ENCODE measurements at places on chromosomes 1 and 21.

DNA sequence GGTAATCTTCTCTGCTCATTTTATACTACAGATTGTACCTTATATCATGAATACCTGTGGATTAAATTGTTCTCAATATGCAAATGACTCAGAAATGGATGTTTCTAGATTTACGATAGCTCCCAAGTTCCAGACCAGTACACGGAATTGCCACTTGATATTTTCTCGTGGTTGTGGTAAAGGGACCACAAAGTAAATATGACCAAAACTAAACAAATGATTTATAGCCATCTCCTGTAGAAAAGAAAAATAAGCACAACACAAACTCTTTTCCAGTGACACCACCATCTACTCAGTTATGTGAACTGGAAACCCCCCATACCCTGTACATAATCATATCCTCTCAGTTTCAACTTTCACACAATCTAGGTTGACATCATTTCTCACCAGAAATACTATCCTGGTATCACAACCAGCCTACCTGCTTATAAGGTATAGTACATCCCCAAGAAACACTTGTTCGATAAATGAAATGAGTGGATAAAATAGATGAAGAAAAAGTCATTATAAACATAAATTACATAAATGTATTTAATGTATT is 172.3 kb downstream of the ADGRL4 start:
- DNase-seq, result no peak

GRCh38 chr1:62599044-62599443 is 1.7 kb downstream of the ANGPTL3 start:
- DNase-seq, result no peak

DNA sequence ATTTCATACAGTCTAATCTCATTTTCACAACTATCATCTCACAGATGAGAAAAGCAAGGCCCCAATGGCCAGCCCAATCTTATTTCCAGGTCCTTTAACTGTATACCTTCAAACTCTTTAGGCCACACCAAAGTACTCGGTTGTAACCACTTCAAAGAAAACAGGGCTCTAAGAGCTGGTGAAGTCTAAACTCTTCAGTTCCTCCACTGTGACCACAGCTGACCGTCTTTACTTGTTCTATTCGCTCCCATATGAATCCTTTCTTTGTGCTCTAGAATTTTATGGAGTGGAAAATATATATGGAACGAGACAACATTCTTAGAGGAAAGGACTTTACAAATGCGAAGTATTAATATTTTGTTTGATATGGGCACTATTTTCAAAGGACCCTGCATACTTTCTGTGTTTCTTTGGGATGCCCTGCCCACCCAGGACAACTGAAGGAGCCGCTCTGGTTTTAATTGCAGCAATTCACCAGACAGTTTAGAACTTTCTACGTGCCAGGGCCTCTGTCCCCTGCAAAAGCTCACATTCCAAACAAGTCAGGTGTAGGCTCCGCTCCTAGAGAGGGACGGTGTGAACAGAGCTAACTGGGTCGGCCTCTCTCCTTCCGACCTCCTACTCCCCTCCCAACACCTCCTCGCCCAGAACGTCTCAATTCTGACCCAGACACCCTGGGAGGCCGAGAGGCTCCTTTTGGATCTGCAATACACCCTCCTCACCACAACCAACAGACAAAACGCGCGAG is 15.7 kb downstream of the IER5 start:
- peak; percentile 46 for DNase-seq

- DNase-seq, result peak; percentile 81
Observed at GRCh38 chr1:18618546-18619466, 11.8 kb upstream of the PAX7 start.

DNA sequence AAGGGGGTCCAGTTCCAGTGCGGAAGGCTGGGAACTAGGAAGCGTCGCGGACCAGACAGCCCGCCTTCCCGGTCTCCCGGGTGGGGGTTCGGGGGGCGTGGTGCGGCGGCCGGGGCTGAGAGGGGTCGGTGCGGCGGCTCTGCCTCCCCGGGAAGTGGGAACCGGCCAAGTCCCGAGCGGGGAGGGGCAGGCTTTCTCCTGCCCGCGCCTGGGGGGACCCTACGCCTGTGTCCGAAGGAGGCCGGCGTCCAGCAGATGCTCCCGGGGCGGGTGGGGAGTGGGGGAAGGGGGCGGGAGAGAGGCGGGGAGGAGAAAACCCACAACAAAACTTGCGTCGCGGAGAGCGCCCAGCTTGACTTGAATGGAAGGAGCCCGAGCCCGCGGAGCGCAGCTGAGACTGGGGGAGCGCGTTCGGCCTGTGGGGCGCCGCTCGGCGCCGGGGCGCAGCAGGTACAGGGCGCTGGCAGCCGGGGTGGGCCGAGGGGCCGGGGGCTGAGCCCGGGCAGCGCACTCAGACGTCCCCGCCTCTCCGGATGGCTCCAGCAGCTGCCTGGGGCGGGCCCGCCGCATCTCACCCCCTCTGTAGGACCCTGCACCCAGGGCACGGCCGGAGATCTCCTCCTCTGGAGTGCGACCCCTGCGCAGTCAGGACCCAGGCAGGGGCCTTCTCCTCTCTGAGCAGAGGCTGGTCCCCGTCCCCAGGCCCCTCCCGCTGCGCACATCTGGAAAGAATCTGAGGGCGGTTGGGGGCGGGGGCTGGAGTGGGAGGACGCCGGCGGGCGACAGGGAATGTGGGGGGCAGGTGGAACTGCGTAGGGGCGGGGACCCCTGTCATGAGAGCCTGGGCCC is at the start of gene PODN:
Gene PODN (plus strand): TSS at position 355 of the 849 bp plus-strand sequence. CDS start 7,643 bp downstream, outside the sequence.
- DNase-seq, result no peak

- DNase-seq, result no peak
Observed at GRCh38 chr1:232861107-232861506, 55.9 kb downstream of the MAP10 start.

DNA sequence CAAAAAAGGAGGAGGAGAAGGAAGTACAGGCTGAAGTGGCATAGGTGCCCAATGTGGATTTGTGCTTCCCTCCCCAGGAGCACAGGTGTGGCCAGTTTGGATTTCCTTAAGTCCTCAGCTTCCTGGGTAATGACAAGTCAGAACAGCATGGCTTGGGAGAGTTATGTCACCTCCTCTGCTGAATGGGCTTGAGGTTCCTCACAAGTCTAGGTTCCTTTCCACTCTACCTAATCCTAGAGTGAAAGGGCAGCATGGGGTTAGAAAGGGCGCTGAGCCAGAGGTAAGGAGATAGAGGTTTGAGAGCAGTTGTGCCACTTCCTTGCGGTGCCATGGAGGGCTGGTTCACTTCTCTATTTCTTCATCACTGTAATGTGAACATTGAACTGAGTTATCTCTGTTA is 35.5 kb upstream of the IL20 start:
- DNase-seq, result no peak

DNA sequence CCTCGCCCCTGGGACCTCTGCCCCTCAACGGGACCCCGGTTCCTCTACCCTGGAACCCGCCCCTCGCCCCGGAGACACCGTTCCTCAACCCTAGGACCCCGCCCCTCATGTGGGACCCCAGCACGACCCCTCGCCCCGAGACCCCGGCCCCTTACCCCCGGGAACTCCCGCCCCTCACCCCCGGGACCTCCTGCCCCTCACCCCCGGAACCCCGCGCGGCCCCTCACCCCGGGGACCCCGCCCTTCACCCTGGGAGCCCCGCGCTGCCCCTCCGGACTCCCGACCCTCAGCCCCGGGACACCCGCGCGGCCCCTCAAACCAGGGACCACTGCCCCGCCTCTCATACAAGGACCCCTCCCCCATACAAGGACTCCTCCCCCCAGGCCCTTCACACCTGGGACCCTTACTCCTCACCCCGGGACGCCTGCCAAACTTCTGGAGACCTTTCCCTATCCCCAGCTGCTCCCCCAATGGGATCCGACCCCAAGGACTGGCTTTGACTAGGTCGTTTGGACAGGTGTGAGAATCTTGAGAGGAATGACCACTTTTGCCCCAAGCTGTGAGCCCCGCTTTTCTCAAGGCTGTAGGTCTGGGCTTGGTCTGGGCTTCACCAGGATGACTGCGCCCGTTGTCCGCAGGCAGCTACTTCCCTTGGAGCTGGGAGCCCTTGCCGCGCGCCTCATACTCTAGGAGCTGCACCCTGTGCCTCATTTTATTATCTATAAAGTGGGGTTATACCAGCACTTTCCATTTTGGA is 843 bp downstream of the DIP2A start:
- DNase-seq, result peak; percentile 26

DNA sequence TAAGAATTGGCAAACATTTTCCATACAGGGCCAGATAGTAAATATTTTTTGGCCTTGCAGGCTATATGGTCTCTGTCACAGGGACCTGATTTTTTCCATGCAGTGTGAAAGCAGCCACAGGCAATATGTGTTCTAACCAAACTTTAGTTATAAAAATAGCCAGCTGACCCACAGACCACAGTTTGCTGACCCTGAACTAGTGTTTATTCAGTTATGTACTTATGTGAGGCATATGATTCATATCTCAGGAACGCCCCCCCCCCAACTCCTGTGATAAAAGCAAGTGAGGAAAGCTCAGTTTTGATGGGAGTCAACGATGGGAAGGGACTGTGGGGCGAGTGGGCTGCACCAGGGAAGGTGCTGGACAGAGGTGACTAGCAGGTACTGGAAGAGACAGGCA is 80.1 kb downstream of the HMGB4 start:
- DNase-seq, result peak; percentile 52

- no peak for DNase-seq
Observed at GRCh38 chr1:59683197-59683596, 131.6 kb upstream of the HOOK1 start.

- DNase-seq, result no peak
Observed at GRCh38 chr1:246784621-246785493, 60.6 kb downstream of the SCCPDH start.

- no peak for DNase-seq
Observed at GRCh38 chr1:109516872-109517271, 7.3 kb upstream of the AMIGO1 start.

GRCh38 chr21:40636026-40636425 is 210.9 kb downstream of the DSCAM start:
- DNase-seq, result no peak

DNA sequence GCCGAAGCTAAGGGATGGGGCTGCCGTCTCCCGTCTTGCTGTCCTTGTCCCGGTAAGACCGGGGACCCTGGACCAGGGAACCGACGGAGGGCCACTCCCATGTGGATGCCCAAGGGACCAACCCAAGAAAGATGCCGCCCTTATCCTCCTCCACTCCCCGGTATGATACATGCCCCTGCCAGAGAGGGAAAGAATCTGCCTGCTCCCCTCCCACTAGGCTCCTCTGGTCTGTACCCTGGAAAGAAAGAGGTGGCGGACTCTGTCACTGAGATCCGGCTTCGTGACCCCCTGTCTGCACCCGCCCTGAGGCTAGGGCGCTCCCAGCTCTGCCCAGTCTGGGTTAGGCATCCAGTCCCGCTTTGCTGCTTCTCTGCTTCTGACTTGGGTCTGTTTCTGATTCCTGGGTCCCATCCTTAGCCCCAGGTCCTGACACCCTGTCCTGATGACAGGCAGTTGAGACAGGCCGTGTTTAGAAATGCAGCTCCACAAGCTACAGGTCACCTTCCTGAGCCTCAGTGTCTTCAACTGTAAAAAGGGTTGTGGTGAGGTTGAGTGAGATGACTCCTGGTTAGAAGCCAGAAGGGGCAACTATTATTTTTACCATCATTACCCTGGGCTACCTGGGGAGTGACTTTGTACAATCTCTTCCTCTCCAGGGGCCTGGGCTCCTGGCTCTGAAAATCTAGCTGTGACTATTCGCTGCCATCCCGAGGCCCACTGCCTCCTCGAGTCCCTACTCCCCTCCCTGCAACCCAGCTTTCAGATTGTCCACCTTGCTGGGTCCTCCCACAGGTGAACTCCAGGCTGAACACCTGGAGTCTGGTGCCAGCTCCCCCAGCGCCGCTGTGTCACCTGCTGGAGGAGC is 3.7 kb downstream of the MATN1 start:
- DNase-seq, result no peak

- DNase-seq, result no peak
Observed at GRCh38 chr1:174912264-174912663, 87.5 kb upstream of the CACYBP start.

DNA sequence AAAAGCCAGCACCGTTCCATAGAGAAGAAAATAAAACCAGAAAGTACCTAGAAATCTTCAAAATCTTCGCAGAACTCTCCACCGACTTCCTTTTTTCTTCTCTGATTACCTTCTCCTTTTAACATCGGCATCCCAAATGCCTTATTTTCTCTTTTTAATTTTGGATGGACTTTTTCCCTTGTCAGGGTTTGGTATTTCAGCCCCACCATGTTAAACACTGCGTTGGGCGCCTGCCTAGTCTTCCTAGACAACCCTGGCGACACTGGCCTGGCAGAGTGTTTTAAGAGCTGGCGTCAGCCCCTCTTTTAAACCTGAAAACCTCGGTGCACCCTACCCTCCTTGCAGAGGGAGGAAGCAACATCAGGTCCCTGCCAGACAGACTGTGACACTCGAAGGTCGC is 66.0 kb upstream of the EFHD2 start:
- no peak for DNase-seq

DNA sequence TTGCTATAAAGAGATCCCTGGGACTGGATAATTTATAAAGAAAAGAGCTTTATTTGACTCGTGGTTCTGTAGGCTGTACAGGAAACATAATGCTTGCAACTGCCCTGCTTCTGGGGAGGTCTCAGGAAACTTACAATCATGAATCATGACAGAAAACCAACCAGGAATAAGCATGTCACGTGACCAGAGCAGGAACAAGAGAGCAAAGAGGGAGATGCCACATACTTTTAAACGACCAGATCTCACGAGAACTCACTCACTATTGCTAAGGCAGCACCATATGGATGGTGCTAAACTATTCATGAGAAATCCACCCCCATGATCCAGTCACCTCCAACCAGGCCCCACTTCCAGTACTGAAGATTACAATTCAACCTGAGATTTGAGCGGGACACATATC is 49.8 kb upstream of the RCC1 start:
- no peak for DNase-seq

DNA sequence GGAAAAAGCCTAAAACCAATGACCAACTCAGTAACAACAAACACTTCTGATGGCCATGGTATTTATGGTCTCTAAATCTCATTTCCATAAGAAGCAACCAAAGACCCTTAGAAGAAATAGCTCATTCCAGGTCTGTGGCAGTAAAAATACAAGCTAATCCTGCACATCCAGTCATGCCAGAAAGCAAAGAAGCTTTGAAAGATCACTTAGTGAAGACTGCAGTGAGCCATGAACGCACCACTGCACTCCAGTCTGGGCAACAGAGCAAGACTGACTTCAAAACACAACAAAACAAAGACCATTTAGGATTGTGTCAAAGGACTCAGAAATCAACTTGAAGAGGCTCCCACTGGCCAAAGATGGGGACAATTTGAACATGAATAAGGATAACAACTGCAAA is 18.4 kb upstream of the ELK4 start:
- no peak for DNase-seq

DNA sequence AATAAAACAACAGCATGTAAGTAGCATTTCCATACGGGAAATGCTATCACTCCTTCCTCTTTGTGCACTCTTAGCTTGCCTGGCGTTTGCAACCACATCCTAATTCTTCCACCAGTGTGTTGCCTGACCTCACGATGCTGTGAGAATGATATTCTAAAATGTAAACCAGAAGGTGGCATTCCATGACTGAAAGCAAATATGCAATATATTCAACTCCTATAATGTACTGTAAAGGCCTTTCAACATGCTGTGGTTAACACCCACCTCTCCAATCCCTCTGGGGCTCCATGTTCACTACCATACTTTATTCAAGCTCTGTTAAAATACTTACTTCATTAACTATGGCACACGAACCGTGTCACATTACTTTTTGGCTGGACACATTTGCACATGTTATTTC is 420.6 kb upstream of the DEPDC1 start:
- no peak for DNase-seq

- DNase-seq, result no peak
Observed at GRCh38 chr1:207903053-207903452, 7.9 kb downstream of the CD34 start.

GRCh38 chr1:239268007-239268406 is 118.4 kb upstream of the CHRM3 start:
- DNase-seq, result no peak

GRCh38 chr1:4132352-4133296 is 232.6 kb upstream of the C1orf174 start:
- DNase-seq, result no peak

Measured in urothelium cell line (cell line).